ENCODE measurements at places on chromosomes 11 and 22.

DNA sequence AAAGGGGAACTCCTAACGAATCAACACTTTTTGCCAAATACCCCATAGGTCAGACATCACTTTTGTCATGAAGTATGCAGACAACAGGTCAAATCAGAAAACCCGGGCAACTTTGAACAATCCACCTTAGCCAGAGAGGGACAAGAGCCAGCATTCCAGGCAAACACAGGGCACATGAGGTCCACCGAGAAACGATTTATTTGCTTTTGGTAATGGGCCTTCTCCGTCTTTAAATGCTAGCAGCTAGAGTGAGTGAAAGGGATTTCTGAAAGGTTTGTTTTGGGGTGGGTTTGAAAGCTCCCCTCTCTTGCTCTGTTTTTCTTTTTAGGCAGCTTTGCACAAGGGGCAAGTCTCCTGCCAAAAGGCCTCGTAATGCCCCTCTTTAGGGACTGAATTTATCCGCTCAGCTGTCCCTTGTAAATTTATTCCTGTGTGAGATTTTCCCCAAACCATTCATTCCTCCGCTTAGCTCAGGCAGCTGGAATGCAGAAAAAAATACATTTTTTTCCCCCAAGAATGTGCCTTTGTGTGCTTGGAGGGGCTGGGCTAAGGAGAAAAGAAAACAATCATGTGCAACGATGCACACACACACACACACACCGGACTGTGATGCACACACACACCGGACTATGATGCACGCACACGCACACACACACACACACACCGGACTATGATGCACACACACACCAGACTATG, 196.9 kb downstream of the SNX19 start:
- DNase-seq: peak; percentile 75

DNA sequence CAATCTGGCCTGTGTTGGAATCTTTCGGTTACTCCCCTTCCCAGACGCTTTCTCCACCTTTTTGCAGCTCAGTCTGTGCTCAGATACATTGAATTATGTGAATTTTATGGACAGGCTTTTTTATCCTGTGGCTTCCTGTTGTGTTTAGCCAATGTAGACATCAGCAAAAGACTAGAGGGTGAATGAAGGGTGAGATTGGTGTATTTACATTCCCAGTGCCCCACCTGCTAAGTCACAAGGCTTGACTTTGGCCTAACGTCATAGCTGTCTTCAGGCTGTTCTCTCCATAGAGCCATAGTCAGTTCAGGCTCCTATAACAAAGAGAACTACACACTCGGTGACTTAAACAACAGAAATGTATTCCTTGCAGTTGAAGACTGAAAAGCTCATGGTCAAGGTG, 97.5 kb upstream of the FSHB start:
- no peak for DNase-seq

- no peak for DNase-seq
Observed at GRCh38 chr11:47971501-47971900, 8.9 kb upstream of the PTPRJ start.

DNA sequence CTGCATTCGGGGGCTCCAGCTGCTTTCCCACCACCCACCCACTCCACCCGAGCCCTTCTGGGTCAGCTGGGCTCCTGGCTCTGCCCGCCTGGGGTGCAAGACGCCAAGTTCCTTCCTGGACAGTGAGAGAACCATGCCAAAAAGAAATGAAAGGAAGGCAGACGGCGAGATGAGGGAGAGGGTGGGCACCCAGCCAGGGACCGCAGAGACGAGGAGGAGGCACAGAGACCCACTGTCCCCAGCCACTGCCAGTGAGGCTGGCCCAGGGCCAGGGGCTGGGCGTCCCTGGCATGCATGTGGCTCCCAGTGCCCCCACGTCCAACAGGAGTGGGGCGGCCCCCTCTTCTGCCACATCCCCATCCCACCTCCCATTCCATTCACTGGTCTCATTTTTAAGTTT, 10.8 kb upstream of the CD81 start:
- DNase-seq: no peak

GRCh38 chr11:133382131-133382812, 150.0 kb downstream of the OPCML start:
- no peak for DNase-seq

DNA sequence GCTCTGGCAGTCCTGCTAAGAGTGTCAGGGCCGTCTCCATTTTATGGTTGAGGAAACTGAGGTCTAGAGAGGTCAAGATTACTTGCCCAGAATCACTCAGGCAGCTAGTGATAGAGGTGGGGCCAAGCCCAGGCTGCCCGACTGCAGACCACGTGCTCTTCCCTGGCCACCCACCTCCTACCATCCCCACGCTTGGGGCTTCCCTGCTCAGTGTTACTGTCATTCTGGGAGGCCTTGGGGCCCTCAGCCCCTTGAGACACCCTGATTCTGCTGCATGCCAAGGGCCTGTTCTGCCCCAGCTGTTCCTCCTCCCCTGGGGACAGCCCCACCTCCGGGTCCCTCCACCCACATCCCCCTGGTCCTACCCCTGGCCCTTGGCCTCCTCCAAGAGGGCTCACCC, 17.2 kb upstream of the TAB1 start:
- DNase-seq: no peak

DNA sequence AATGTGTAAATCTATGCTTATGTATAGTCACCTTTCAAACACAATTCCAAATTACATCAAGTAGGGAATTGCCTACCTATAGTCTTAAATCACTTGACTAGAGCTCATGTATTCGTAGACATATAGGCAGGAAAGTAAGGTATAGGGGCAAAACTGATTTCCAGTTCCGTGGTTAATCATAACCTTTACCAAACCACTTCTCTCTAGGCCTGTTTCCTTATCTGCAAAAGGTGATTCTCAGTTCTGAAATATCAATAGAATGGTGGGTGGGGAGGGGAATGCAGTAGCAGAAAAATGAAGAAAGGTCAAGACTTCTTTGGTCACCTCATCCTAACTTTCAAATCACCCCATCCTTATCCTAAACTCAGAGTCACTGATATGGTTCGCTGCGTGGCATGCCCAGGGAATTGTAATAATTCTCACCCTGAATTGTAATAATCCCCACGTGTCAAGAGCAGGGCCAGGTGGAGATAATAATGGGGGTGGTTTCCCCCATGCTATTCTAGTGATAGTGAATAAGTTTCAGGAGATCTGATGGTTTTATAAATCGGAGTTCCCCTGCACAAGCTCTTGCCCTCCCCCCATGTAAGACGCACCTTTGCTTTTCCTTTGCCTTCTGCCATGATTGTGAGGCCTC, 1.9 kb upstream of the ANO5 start:
- DNase-seq: no peak

- DNase-seq: no peak
Observed at GRCh38 chr11:100469835-100470234, 217.3 kb upstream of the ARHGAP42 start.

DNA sequence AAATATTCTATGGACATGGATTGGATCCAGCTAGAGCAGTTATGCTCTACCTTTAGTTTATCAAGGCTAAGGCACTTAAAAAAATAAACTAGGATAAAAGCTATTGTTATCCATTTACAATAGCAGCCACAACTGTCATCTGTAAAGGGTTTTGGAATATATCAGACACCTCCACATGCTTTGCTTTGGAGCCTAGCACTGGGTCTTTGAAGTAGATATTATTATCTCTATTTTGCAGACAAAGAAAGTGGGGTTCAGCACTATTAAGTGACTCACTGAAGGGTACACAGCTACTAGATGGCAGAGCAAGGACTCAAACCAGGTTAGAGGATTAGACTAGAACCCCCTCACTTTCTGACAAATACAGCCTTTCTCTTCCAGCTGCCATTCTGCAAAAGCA, 82.0 kb downstream of the KCNJ1 start:
- no peak for DNase-seq

DNA sequence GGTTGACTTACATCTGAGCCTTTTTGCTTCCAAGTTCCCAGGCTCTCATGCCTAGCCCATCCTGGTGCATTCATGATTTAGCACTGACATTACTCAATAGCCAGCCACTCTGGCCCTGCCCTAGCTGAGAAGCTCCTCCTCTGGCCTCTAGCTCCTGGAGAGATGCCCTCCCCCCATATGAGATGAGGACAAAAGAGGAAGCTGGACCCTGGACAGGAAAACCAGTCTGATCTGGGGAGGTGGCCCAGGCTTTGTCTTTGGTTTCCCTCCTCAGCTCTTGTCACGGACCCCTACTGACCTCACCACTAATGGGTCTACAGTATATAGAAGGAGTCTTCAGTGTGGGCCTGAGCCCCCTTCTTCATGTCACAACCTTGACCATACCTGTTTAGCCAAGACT, 3.0 kb downstream of the RHOG start:
- peak; percentile 46 for DNase-seq

- DNase-seq: no peak
Observed at GRCh38 chr22:48138427-48138826, 1376.0 kb downstream of the TBC1D22A start.

DNA sequence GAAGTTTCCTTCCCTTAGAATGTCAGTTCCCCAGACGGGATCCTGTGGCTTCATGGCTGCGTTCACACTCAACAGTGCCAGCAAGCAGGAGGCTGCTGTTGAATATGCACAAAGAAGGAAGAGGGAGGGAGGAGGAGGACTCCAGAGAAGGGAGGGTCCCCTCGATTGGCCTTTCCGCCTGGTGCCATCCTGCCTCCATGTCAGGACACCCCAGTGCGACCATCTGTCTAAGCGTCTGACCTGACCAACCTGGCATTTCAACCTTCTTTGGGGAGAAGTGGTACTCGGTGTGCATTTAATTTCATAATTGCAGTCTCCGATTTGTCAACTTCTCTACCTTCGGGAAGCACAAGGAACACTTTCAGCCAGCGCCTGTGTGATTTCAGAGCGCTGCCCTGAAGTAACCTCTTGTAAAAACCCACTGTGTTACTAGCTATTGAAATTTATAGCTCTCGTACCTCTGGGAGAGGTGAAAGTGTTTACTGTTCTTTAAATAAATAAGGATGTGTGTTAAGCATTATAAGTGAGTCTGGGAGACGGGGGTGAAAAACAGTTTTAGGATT, 1491.9 kb downstream of the TBC1D22A start:
- no peak for DNase-seq

DNA sequence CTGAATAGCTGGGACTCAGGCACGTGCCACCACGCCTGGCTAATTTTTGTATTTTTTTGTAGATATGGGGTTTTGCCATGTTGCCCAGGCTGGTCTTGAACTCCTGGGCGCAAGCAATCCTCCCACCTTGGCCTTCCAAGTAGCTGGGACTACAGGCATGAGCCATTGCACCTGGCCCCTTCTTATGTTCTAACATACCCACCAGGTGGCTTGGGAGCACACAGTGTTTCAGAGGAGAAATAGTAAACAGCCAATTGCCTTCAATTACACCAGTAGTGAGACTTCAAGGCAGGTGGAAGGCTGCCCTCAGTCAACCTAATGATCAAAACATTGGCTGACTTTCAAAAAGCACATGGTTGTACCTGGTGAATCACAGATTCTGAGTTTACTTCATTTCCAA, 167.2 kb downstream of the SWAP70 start:
- no peak for DNase-seq

DNA sequence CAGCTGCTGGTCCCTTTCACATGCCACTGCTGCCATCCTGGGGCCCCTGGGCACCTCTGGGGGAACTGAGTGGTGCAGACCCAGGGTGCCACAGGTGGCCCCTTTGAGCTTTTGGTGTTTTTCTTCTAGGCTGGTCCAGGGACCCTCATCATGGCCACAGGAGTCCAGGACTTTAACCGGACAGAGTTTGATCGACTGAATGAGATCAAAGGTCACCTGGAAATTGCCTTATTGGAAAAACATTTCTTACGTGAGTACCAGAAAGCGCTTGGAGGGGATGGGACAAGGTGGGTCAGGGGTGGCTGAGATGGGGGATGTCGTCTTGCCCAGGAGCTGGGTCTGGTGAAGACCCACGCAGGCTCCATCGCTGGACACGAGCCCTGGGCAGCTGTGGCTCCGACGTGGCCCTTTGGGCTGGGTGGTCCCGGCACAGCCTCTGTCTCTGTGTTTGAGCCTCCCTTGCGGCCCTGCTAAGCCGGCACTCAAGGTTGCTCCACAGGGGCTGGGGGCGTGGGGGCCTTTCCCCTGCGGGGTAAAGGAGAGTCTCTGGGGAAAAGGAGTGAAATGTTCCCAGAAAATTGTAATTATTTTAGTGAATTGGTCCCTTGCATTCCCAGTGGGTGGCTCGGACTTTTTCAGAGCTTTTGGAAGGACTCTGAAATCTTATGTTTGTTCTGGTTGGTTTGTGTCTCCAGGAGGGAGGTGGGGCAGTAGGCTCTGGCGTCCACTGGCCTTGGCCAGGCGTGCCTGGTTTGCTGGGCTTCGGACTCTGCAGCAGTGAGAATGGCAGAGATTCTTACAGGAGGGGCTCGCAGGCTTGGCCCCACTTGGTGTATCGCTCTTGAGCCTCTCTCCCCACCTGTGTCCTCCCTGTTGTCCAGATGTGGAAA, 17.8 kb downstream of the GRAMD4 start:
- no peak for DNase-seq

- no peak for DNase-seq
Observed at GRCh38 chr22:43292630-43293018, 50.5 kb downstream of the SCUBE1 start.

DNA sequence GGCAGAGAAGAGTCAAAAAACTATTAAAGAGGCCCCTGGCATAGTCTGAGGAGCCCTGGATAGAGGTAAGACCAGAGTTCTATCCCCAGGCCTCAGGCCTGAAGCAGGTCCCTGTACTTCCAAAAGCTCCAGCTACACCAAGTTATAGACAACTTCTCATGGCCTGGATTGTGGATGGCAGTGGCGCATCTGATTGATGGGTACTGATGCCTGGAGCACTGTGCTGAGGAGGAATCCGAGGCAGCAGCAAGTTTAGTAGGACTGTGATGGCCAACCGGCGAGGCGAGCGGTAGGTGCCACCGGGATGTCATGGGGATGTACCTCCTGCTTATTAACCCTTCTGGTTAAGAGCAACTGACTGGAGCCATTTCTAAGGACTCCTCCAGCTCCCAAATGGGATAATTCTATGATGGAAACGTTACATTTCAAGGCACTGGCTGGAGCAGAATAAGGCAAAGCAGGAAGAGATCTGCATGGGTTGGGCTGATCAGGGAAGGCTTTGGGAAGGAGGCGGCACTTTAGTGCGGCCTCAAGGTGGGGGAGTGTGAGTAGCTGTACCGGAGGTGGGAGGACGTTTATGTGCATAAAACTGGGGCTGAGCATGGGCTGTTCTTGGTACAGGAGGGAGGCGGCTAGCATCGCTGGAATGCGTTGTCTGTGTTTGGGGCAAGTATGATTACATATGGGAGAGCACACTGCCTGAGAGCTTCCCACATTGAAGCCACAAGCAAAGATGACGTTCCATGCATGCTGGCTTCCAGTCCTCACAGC, 24.2 kb upstream of the JAM3 start:
- DNase-seq: no peak

- DNase-seq: no peak
Observed at GRCh38 chr11:33057284-33057683, 17.9 kb downstream of the TCP11L1 start.

GRCh38 chr11:68829581-68829980, 12.1 kb downstream of the CPT1A start:
- DNase-seq: no peak

Measured in AG10803 (cell line).